Natural killer cell (primary cell): ENCODE measurements at places on chromosomes 4 and X. TPM values are rescaled to one million over a fixed set of nuclear protein-coding genes. Genes with fewer than 3 reads are reported as not detected.

- no peaks in the 10 kb centered on the region for H3K4me1 ChIP-seq
- DNase-seq, result no peak
- no peaks in the 10 kb centered on the region for H3K27me3 ChIP-seq
These were observed 76.2 kb upstream of the PLAC1 start for GRCh38 chrX:134734466-134734952.

- H3K4me3 ChIP-seq, result no peak overlapping the region
- H3K36me3 ChIP-seq, result no peaks in the 10 kb centered on the region
- H3K4me1 ChIP-seq, result no peaks in the 10 kb centered on the region
- no peak for DNase-seq
These were observed 904.9 kb upstream of the EPHA5 start for GRCh38 chr4:66575008-66575696.

GRCh38 chr4:127012549-127012948, 620.2 kb upstream of the INTU start:
- no peak for DNase-seq
- no peak overlapping the region for H3K27ac ChIP-seq
- H3K36me3 ChIP-seq, result no peaks in the 10 kb centered on the region
- H3K4me3 ChIP-seq, result no peak overlapping the region

GRCh38 chr4:70946939-70947338, 44.8 kb downstream of the MOB1B start:
- H3K36me3 ChIP-seq, result no peaks in the 10 kb centered on the region
- no peak overlapping the region for H3K4me3 ChIP-seq
- no peaks in the 10 kb centered on the region for H3K27me3 ChIP-seq
- no peak for DNase-seq

DNA sequence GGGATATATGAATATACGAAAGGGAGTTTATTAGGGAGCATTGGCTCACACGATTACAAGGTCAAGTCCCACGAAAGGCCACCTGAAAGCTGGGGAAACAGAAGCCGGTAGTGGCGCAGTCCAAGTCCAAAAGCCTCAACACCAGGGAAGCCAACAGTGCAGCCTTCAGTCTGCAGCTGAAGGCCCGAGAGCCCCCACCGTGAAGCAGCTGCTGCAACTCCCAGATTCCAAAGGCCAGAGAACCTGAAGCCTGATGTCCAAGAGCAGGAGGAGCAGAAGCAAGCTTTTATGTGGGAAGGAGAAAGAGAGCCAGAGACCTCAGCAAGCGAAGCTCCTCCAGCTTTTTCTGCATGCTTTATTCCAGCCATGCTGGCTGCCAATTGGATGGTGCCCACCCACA, 275.8 kb downstream of the PTTG2 start:
- H3K4me1 ChIP-seq, result no peaks in the 10 kb centered on the region
- DNase-seq, result no peak
- H3K4me3 ChIP-seq, result no peak overlapping the region
- no peaks in the 10 kb centered on the region for H3K36me3 ChIP-seq
- H3K27me3 ChIP-seq, result no peaks in the 10 kb centered on the region

DNA sequence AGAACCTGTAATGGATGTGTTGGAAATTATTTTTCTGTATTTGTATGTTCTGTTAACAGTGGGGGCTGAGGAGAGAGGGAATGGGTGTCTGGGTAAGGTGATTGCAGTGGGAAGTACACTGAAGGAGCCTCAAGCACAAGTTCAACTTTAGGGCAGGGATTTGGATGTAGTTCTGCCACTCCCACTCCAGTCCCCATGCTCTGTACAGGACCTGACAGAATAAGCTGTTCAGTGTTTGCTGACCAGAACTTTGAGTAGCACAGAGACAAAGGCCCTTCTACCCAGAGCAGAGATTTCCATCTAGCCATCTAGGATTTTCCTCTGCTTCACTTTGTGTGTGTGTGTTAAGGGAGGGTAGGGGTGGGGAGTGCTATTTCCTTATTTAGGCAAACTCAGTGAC, 49.2 kb downstream of the VSIG4 start:
- H3K4me1 ChIP-seq, result peaks cover 17% of the 10 kb centered on the region
- DNase-seq, result no peak
- no peaks in the 10 kb centered on the region for H3K27me3 ChIP-seq
- H3K27ac ChIP-seq, result no peak overlapping the region

DNA sequence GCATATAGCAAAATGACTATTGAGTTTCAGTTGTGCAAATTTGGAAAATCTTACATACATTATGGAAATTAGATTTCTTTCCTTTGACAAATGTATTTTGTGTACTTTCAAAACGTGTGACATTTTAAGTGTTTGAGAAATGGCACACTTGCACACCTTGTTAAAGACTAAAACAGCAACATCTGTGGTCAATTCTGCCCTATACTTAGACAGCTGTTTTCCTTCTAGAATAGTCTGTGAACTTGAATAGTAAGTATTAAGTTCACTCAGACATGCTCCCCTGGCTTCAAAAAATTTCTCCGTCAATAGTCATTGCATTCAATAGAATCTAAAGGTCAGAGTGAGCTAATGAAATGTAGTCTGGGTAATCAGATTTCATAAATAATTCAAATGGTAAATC, 21.7 kb upstream of the TBC1D9 start:
- no peaks in the 10 kb centered on the region for H3K4me1 ChIP-seq
- no peak overlapping the region for H3K4me3 ChIP-seq
- no peak overlapping the region for H3K27ac ChIP-seq
- H3K36me3 ChIP-seq, result no peaks in the 10 kb centered on the region
- no peak for DNase-seq

- H3K36me3 ChIP-seq, result no peaks in the 10 kb centered on the region
- no peak for DNase-seq
- no peak overlapping the region for H3K27ac ChIP-seq
- no peaks in the 10 kb centered on the region for H3K27me3 ChIP-seq
- no peak overlapping the region for H3K4me3 ChIP-seq
These were observed 43.6 kb downstream of the TSC22D3 start for GRCh38 chrX:107731831-107732502.

- H3K4me1 ChIP-seq, result no peaks in the 10 kb centered on the region
- DNase-seq, result no peak
- no peak overlapping the region for H3K4me3 ChIP-seq
- H3K36me3 ChIP-seq, result no peaks in the 10 kb centered on the region
These were observed 56.0 kb upstream of the BCLAF3 start for GRCh38 chrX:20046864-20047263.

GRCh38 chr4:7067126-7067451, 775 bp downstream of the GRPEL1 start:
- no peak for DNase-seq
- peaks cover 22% of the 10 kb centered on the region for H3K36me3 ChIP-seq
- H3K27me3 ChIP-seq, result no peaks in the 10 kb centered on the region

DNA sequence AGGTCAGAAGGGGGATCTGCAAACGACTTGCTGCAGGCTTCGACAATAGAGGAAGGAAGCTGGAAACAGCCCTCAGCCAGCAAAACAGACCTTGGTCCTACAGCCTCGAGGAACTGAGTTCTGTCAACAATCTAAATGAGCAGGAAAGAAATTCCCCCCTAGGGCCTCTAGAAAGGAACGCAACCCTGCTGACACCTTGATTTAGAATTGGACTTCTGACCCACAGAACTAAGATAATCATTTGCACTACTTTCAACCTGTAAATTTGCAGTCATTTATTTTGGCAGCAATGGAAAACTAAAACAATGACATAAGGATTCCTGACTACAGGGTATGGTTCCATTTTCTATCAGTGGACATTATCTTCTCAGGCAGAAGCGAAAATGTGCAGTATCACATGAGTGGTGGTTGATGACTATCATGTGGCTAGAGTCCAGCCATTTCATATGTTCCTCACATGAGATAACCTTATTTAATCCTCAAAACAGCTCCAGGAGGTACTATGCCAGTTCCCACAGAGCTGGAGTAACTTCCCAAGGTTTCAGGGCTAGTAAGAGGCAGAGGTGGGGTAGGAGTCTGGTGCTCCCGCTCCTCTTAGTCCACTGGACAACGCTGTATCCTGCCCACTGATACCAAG, 61.6 kb downstream of the SAT1 start:
- no peak overlapping the region for H3K4me3 ChIP-seq
- H3K27ac ChIP-seq, result no peak overlapping the region
- no peaks in the 10 kb centered on the region for H3K27me3 ChIP-seq
- H3K4me1 ChIP-seq, result no peaks in the 10 kb centered on the region
- no peak for DNase-seq

GRCh38 chr4:96263291-96263690, 423.4 kb downstream of the PDHA2 start:
- no peak overlapping the region for H3K27ac ChIP-seq
- no peaks in the 10 kb centered on the region for H3K36me3 ChIP-seq
- no peaks in the 10 kb centered on the region for H3K27me3 ChIP-seq
- H3K4me1 ChIP-seq, result no peaks in the 10 kb centered on the region

The VCX gene
- not detected for total RNA-seq

The ZNF732 gene
- total RNA-seq, result not detected

The TRAM1L1 gene
- total RNA-seq, result not detected

The CRMP1 gene
- total RNA-seq, result not detected

The SSX1 gene
- total RNA-seq, result not detected

The FGFBP2 gene
- 736 TPM for total RNA-seq
